Cerebellar nuclear complex (tissue), 1 donor: ENCODE measurements at places on chromosomes 1 and 21.

GRCh38 chr1:166903232-166903631, 27.2 kb upstream of the TADA1 start:
- DNase-seq, result no peak

- no peak for DNase-seq
Measured at GRCh38 chr1:221335161-221336101, 406.5 kb downstream of the DUSP10 start.

DNA sequence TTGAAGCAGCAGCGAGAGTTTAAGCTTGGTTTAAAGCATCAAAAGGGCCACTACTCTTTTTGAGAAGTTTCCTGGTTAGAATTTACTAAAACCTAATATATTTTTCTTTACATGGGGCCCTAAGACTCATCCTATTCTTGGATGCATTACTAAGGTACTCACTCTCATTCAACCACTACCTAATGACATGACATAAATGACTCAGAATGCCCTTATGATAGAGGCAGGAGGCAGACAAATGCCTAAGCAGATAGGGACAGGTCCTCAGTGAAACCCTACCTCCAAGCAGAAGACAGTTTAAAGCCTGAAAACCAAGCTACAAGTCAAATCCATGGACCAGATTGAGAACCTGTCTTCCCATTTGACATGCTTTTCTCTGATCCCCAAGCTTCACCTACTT, 34.3 kb upstream of the SLC35A3 start:
- DNase-seq, result no peak

DNA sequence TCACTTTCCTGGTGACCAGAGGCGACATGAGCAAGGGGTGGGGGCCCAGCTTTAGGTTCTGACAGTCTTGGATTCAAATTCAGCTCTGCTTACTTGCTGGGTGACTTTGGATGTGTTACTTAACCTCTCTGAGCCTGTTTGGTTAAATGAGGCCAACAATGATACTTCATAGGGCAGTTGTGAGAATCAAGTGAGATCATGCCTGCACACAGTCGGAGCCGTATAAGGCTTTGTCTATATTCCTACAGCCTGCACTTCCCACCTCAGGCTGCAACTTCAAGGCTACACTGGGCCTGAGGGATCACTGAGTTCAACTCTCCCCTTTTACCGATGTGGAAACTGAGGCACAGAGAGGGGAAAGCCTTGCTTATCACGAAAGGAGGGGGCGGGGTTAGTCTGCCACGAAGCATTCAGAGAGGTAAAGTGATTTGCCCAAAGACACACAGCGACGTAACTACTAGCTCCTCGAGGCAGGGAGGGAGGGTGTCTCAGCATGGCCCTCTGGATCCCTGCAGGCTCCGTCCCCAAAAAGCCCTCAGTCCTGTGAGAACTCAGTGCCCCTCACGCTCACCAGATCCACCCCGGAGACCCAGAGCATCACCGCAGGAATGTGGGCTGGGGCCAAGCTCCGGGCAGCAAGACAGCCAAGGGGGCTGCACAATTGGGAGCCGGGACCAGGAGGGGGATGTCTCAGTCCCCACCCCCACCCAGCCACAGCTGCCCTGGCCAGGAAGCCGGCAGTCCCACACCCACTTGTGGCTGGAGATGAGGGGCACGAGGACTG, 25.0 kb downstream of the SDC3 start:
- DNase-seq, result no peak

GRCh38 chr1:6131561-6131960, 48.6 kb downstream of the CHD5 start:
- DNase-seq, result no peak

- DNase-seq, result no peak
Measured at GRCh38 chr21:36994501-36995158, 11.9 kb upstream of the RIPPLY3 start.

GRCh38 chr21:38766987-38767722, 38.6 kb upstream of the ETS2 start:
- no peak for DNase-seq

- no peak for DNase-seq
Measured at GRCh38 chr1:86714159-86714558, 9.8 kb downstream of the SH3GLB1 start.

- no peak for DNase-seq
Measured at GRCh38 chr21:42674351-42674940, 21.0 kb downstream of the PDE9A start.

GRCh38 chr1:192862271-192862670, 53.4 kb downstream of the RGS2 start:
- no peak for DNase-seq

DNA sequence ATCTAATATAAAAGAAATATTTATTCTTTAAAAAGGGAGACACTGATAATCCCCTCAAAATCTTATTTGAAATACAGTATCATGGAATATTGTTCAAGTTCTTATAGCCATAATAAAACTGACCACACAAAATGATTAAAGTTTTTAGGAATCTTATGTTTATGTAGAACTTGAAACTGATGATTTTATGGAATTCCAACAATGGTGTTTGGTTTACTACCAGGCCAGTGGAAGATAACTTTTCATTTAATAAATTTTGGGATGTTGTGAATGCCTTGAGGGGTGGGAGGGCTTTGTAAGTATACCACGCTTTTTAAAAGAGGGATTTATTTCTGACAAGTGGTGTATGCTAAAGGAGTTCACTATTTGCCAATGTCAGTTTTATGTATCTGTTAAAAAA, 87.7 kb downstream of the RAB3GAP2 start:
- no peak for DNase-seq

DNA sequence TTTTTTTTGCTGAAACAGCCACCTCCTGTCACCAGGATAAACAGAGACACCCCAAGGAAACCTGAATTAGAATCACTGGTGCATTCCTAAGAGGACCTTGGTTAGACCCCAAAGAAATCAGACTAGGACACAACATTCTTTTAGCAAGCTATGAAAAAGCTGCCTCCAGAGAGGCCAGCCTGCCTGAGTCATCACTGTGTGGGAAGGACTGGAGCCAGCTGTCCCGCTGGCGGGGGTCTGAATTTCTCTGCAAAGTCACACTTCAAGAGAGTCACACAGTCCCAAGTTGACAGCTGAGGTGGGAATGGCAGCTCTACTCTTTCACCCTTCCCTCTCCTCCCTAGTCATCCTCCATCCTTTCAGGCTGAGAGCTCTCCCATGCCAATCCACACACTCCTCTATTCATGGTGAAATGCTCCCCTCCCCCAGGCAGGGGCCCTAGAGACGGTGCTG, 405.0 kb upstream of the POU3F1 start:
- DNase-seq, result no peak

- no peak for DNase-seq
Measured at GRCh38 chr21:29349702-29350101, 51.0 kb downstream of the BACH1 start.

DNA sequence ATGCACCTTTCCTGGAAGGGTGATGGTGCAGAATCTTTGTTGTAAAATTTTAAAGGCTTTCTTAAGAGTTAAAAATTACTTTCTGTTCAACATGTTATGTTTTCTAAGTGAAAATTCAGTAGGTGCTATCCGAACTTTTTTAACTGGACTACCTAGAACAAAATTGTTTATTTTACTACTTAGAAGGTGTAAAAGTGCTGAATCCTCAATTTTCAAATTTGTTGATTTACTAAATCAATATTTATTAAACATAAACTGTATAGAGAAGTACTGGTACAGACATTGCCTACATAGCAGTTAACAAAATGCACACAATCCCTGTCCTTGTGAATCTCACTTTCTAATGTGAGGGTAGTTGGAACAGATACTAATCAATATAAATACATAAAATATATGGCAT, 277.5 kb downstream of the CTH start:
- DNase-seq, result no peak

GRCh38 chr1:97960470-97960869, 39.6 kb upstream of the DPYD start:
- DNase-seq, result no peak

DNA sequence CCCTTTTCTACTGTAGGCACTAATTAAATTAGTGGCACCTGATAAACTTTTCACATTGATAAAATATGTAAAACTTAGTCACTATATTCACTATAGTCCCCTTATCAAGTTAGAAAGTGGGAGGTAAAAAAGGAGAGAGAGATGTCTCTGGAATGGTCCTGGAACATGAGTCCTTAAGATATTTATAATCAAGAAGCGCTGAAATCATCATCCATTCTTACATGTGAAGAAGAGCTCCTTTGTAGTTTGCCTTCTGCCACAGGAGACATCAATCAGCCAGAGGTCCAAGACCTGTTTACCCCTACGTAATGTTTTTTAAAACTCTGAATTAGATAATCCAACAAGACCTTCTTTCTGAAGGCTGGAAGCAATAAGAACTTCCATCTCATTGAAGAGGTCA, 65.3 kb downstream of the GATAD2B start:
- no peak for DNase-seq

GRCh38 chr1:201028461-201028889, 5.0 kb upstream of the KIF21B start:
- DNase-seq, result no peak

DNA sequence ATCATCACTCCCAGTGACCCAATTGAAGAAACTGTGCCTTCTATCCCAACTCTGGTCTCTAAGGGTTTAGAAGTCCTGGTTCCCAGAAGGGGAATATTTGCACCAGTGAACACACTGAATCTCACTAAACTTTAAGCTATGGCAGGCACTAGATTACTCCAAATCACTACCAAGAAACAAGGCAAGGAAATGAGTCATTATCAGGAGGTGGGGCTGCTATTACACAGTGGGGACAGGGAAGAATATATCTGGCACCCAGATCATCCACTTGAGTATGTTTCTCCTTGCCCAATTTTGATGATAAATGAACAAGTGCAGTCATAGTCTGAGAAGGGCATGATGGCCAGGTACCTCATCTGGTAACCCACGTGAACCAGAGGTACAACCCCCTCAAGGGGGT, 7.0 kb downstream of the MRPL9 start:
- no peak for DNase-seq

- DNase-seq, result no peak
Measured at GRCh38 chr1:20823845-20824244, 36.7 kb upstream of the HP1BP3 start.

GRCh38 chr1:85339089-85339488, 62.7 kb upstream of the BCL10 start:
- DNase-seq, result no peak

- no peak for DNase-seq
Measured at GRCh38 chr21:34363733-34364132, at the start of gene KCNE2. Gene KCNE2 (plus strand): TSS chr21:34364006. CDS start chr21:34370479, 6,473 bp downstream.

GRCh38 chr1:19955534-19956170, 23.8 kb downstream of the PLA2G2A start:
- no peak for DNase-seq
